Activated CD4-positive, alpha-beta memory T cell treated with anti-CD3 and anti-CD28 coated beads, Interleukin-2, amount 10 ng/mL, durations not matched to agents 7 days and 5 days (primary cell): ENCODE measurements at places on chromosomes 5 and 9.

DNA sequence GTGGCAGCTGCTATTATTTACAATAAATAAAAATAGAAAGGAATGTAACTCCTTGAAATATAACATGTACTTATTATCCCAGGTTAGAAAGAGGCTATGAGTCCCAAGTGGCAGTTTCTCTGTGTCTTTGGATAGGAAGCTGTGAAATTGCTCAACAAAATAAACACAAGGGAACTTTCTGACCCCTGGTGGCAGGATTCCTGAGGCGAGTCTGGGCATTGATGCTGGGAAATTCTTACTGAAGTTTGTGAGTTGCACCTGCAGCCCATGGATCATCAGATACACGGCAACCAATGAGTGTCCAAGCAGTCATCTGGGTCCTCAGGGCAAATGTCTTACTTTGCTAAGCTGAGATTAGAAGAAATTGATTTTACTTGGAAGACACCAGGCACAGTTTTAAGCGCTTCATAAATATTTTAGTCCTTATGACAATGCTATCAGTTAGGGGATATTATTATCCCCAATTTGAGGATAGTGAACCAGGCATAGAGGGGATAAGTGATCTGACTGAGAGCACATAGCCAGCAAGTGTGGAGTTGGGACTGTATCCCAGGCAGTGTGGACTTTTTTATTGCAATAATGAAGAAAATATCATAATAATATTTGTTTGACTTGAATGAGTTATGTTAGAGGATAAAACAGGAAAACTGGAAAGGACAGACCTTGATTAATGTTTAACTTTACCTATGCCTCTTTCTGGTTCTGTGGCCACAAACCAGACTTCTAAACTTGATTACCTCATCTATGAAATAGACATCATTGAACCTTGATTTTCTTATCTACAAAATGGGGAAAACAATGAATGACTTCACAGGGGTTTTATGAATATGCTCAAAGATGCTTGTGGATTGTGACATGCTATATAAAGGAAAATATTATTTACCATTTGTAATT lies 265.5 kb upstream of the ADAMTSL1 start:
- no peak overlapping the region for H3K27ac ChIP-seq
- no peaks in the 10 kb centered on the region for H3K27me3 ChIP-seq
- no peak overlapping the region for H3K4me3 ChIP-seq
- DNase-seq = no peak
- no peaks in the 10 kb centered on the region for H3K36me3 ChIP-seq

DNA sequence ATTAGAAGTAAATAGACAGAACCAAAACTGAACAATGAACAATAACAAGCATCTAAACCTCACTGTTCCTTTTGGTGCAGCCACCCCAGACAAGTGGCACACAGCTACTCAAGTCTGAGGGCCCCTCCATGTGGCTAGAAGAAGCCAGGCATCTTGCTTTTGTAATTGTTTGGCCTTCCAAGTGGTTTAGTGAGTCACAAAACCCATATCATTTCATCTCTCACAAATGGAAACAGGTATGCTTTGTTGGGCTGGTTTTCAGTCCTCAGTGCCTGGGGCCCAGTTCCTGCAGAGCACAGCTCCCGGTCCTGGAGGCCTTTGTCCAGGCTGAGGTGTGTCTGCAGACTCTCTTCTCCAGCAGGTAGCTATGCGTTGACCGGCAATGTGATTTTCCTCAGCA lies 16.7 kb downstream of the PRLR start:
- H3K27me3 ChIP-seq = peaks cover 6% of the 10 kb centered on the region
- H3K27ac ChIP-seq = no peak overlapping the region
- H3K4me3 ChIP-seq = no peak overlapping the region
- no peak for DNase-seq
- no peaks in the 10 kb centered on the region for H3K36me3 ChIP-seq

DNA sequence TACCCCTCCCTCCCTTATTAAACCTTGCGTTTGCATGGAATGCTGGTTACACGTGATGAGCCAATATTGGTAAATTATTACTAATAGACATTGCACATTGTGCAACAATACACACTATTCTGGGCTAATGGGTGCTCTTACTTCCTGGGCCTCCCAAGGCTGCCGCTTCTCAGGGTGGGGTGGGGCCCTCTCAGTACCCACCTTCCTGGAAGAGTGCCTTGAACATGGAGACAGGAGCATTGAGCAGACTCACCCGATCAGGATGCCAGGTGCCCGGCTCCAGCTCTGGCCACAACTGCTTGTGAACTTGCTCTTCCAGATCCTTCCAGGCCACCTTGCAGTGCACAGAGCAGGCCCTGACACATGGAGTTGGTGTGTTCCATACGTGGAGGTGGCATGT lies 24.7 kb upstream of the CEP72 start:
- DNase-seq = no peak
- H3K4me1 ChIP-seq = no peaks in the 10 kb centered on the region
- no peaks in the 10 kb centered on the region for H3K36me3 ChIP-seq

DNA sequence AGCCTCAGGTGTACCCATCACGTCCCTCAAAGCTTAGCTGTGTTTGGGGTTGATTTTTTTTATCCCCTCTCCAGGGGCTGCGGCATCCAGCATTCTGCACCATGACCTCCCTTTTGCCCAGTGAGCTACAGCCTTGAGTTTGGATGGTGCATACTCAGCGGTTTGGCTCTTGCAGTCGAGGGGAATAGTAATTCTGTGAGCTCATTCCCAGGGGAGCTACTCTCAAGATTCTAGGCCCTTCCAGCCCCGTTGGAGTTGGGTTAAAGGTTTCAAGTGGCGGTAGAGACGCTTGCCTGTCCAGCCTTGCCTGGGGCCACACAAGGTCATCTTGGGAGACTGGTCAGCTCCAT lies 102.2 kb upstream of the SPRY4 start:
- no peak for DNase-seq
- H3K27ac ChIP-seq = peak overlapping the region; percentile 86
- H3K36me3 ChIP-seq = no peaks in the 10 kb centered on the region
- H3K4me1 ChIP-seq = peaks cover 58% of the 10 kb centered on the region

- H3K27ac ChIP-seq = no peak overlapping the region
- H3K36me3 ChIP-seq = no peaks in the 10 kb centered on the region
- H3K4me3 ChIP-seq = no peak overlapping the region
- no peaks in the 10 kb centered on the region for H3K27me3 ChIP-seq
- DNase-seq = no peak
- H3K4me1 ChIP-seq = no peaks in the 10 kb centered on the region
Measured at GRCh38 chr9:9337129-9337528, 1275.7 kb downstream of the PTPRD start.
